Smooth muscle cell of the umbilical artery (primary cell): ENCODE measurements at places on chromosomes 1 and 21. TPM values are rescaled to one million over a fixed set of nuclear protein-coding genes. Genes with fewer than 3 reads are reported as not detected.

Gene S100A7
- not detected in 2 replicates for total RNA-seq

Gene FAM131C
- total RNA-seq, result under 0.01 and 0.37 TPM in 2 replicates

Gene NIBAN1
- total RNA-seq, result 59.1 and 69.3 TPM in 2 replicates

Gene CHODL
- total RNA-seq, result not detected in 2 replicates

Gene TMCC2
- total RNA-seq, result 4.5 and 6.8 TPM in 2 replicates

Gene TEKT2
- not detected in 2 replicates for total RNA-seq

Gene ZNF648
- total RNA-seq, result not detected in 2 replicates

Gene OR6K3
- total RNA-seq, result not detected in 2 replicates

Gene LMOD1
- 10.1 and 27.0 TPM in 2 replicates for total RNA-seq

Gene ELF3
- 2.3 and 8.0 TPM in 2 replicates for total RNA-seq

Gene TSTD1
- total RNA-seq, result 10.7 and 17.8 TPM in 2 replicates

Gene ATP6V1G3
- total RNA-seq, result not detected in 2 replicates

Gene PROX1
- under 0.01 and 0.51 TPM in 2 replicates for total RNA-seq
